ENCODE measurements at places on chromosomes 3 and 15.

GRCh38 chr15:28975766-28976179, 90.0 kb downstream of the APBA2 start:
- peak; percentile 36 for DNase-seq

DNA sequence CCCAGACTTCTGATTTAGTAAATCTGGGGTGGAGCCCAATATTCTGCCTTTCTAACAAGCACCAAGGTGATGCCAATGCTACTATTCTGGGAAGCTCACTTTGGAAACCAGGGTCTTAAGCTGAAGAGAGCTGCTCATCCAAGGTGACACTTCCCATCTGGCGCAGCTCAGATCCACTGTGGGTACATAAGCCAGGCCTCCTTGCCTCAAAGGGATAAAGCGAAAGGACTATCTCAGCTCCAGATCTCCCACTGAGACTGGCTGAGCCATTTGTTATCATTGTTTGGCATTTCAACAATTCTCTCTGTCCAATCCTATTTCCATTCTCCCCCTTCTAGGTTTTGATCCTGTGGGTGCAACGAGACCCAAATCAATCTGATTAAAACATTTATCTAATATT, 323.8 kb downstream of the GBE1 start:
- DNase-seq, result no peak

DNA sequence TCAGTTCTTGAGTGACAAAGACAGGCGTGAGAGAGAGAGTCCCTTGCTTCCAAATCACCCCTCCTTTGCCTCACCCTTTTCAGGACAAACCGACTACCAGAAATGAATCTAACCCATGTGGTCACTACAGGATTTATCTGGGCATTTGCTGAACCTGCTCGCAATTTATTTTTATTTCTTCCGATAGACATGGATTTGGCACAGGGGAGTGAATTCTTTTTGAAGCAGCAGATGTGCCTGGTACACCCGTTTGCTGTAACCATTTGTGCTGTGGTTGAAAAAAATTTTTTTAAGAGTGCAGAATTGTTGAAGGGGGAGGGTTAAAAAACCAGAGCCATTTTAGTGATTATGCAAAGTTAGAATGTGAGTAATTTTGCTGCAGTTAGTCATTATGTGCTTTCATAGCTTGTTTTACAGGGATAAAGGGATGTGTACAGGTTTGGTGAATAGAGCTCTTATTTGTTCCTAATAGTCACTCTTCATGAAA, 442.0 kb downstream of the LPP start:
- DNase-seq, result no peak

GRCh38 chr15:73346735-73347312, 21.9 kb downstream of the HCN4 start:
- peak; percentile 7 for DNase-seq

GRCh38 chr15:99057697-99058420, 47.0 kb upstream of the SYNM start:
- no peak for DNase-seq

DNA sequence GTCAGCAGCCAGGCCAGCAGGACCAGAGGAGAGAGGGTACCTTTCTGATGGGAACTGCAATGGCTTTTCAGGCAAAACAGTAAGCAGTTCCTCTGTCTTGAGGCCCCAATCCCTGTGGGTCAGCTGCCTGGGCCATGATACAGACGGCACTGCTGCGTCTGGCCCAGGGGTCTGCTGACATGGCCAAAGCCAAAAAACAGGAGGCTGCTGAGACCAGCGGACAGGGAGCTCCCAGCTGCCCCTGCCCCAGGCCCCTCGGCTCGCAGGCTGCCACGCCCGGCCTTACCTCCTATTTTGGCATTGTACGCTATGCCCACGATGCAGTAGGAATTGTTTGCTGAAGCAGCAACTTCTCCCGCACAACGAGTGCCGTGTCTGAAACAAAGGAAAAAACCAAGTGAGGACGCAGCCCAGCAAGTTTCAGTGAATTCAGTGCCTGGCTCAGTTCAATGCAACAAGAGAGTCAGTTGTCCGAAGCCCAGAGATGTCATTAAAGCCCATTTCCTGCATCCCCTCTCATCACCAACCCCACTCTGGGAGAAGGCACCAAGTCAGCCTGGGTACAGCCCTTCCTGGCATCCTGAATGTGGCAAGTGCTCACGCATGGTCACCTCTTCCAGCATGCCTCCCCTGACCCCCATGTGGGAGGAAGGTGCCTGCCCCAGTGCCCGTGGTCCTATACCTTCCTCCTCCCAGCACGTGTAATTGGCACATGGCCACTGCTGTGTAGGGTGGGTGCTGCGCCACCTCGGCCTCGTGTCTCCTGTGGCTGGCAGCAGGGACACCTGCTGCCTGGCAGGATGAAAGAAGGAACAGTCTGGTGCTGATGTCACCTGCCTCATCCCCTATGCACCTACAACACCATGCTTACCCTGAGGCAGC, 61.7 kb downstream of the PCSK6 start:
- DNase-seq, result no peak

- DNase-seq, result no peak
Measured at GRCh38 chr3:139121513-139122220, 77.0 kb upstream of the PRR23C start.

DNA sequence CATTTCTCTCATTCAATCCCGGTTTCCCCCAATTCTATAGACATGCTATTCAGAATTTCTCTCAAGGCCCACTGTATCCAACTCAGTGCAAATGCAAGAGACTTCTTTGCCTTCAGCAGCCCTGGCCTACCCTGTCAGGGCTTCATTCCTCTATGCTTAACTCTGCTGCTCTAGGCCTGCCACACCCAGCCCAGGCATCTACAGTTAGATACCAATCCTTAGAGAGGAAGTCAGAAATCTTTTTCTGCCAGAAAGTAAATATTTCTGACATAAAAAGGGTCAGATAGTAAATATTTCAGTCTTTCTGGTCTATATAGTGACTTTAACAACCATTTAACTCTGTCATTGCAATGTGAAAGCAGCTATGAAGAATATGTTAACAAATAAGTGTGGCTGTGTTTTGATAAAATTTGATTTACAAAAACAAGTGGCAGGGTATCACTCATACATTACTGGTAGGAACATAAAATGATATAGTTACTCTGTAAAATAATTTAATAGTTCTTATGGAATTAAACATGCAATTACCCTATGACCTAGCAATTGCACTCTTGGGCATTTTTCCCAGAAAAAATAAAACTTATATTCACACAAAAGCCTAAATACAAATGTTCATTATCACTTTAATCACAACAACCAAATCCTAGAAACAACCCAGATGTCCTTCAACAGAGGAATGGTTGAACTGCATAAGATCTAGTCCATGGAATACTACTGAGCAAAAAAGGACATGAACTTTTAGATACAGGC, 942.0 kb downstream of the SQOR start:
- no peak for DNase-seq

DNA sequence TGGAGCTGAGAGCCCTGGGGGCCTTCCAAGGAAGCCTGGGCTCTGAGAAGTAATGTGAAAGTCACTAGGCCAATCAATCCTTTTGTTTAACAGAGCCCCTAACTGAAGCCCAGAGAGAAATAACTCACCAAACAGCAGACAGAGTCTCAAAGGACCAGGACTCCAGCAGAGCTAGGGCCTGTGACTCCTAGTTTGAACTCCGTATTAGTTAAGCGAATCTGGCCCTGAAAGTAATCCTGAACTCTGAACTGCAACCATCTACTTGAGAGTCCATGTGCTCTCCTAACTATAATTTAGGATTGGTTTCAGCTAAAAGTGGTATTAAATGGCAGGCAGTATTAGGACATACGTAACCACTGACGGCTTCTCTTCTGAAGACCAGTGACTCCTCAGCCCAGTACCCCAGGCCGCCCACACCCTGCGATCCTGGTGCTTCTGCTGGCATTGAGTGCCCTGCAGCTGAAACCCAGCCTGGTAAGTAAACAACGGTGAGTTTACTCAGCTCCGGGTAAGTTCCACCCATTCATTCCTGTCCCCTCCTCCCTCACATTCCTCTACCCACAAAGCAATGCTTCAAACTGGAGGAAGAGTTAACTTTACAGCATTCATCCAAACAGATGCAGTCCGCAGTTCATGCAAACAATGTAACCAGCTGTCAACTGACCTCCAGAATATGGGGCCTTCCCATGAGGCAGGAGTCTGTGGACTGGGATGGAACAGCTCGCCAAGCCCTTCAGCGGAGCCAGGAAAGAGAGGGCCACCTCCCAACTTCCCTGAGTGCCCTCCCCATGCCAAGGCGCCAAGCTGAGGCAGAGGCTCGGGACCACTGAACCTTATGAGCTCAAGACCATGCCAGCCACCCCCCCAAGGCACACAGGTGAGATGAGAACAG, 7.3 kb downstream of the MYO5C start:
- no peak for DNase-seq

DNA sequence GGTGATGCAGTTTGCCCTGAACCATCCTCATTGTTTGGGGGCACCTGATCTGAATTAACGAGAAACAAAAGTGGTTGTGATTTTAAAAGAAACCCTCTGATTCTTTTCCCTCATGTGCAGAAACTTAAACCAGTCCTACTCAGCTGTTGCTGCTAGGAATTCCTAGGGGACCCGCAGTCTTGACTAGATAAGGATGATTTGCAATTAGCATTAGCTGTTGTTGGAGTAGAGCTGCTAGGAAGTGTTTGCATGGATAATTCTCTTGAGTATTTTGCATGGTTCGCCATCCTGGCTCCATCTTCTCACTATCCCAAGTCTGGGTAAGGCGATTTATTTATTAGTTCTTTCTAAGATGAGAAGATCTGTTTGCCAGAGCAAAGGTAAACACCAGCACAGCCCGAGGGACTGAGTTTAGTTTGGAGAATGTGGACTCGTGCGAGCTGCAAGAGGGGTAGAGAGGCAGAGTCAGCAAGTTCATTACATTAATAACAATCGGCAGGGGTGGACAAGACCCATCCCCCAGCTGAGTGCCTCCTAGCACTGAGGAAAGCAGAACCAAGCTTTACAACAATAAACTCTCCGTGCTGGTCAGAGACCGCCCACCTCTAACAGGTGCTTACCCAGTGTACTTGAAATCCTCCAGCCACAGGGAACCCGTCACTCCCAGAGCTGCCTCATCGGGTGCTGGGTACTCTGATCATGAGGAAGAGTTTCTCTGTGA, 4.1 kb downstream of the FGD5 start:
- no peak for DNase-seq

DNA sequence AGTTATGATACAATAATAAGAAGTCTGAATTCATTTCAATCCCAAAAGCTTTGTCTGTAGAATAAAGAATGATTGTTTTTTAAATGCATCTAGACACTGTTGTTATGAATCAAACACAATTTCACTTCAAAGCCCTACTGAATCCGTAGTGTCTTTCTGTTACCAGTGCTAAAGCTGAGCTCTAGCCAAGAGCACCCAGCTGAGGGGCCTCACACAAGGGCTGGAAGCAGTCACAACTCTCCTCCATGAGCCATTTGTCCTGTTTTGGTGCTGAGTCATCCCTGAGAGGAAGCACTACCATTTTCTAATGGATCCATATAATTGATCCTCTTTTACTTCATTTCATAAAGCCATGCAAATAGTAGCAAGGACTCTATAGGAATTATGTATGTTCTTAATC, 158.2 kb upstream of the ANKRD28 start:
- DNase-seq, result no peak
